ENCODE measurements at places on chromosomes 2 and 18. TPM values are rescaled to one million over a fixed set of nuclear protein-coding genes. Genes with fewer than 3 reads are reported as not detected.

Gene EVX2
- polyA plus RNA-seq: not detected

- DNase-seq: peak; percentile 5
Measured at GRCh38 chr2:222174450-222174849, 124.3 kb downstream of the PAX3 start.

- DNase-seq: no peak
Measured at GRCh38 chr2:132757002-132757589, 87.1 kb upstream of the LYPD1 start.

GRCh38 chr2:173395567-173396351, 41.1 kb downstream of the CDCA7 start:
- no peak for DNase-seq

GRCh38 chr18:42936289-42936688, 179.2 kb downstream of the RIT2 start:
- no peak for DNase-seq

GRCh38 chr2:23452372-23452771, 67.4 kb downstream of the KLHL29 start:
- no peak for DNase-seq

All from renal cortex interstitium (tissue), 15 donors.